ENCODE measurements at places on chromosomes 2 and 18.

GRCh38 chr2:151193576-151193975 is 68.1 kb downstream of the RBM43 start:
- DNase-seq: no peak

DNA sequence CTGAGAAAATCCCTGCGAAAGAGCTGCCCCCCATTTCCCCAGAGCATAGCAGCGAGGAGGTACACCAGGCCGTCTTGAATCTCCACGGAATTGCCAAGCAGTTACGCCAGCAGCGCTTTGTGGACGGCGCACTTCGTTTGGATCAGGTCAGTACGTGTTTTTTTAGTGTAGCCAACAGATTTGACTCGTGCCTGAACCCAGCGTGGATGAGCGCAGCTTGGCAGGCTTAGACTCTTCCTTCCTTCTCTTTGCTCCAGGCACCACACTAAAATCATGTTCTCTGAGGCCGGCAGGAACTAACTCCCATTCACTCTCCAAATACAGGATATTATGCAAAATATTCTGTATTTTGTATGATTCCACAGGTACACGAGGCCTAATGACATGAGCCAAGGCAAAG is 115.3 kb upstream of the ALPP start:
- DNase-seq: no peak

DNA sequence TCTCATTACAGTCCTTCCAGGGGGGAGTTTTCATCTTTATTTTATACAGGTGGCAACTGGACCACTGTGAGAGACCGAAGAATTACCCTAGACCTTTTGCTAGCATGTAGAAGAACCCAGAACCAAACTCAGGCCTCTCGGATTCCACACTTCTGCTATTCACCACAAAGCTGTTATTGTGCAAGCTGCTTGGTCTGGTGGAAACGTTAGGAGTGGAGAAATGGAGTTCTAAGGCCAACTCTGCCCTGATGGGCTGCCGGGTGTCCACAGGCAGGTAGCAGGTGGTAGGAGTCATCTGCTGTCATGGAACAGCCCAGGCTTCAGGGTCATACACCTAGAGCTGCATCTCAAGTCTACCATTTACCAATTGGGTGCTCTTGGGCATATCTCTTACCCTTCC is 218.8 kb downstream of the BCL11A start:
- no peak for DNase-seq

DNA sequence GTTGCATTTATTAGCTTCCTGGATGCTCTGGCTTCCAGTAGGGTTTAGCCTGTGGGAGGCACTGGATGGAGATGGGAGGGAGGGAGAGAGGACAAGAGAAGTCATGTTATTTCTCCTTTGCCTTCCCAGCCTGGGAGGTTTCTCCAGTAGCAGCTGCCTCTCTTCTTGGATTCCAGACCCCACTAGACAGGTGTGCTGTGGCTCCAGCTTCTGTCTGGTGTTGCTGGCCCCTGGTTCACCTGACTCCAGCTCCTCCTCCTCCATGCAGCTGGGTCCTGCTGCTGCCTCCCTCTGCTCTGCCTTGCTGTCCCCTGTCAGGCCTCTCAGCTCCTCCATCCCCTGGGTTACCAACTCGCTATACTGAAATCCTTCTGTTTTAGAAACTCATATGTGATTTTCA is 188.9 kb upstream of the TNP1 start:
- DNase-seq: no peak

DNA sequence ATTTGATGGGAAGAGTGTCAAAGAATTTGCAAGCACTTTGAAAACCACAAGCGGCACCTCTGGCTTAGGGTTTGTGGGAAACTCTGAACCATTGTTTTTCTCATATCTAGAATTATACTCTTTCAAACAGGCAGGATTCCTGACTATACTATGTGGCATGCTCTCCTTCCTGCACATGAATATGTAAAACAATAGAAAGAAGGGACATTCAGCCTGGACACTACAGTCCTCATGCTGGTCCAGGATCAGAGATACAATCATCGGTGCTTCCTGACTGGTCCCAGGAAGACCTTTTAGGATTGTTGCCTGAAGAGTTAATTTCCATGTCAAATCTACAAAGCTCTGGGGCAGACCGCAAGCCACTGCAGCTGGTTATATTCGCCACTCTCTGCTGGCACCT is 55.7 kb upstream of the RASGRP3 start:
- no peak for DNase-seq

DNA sequence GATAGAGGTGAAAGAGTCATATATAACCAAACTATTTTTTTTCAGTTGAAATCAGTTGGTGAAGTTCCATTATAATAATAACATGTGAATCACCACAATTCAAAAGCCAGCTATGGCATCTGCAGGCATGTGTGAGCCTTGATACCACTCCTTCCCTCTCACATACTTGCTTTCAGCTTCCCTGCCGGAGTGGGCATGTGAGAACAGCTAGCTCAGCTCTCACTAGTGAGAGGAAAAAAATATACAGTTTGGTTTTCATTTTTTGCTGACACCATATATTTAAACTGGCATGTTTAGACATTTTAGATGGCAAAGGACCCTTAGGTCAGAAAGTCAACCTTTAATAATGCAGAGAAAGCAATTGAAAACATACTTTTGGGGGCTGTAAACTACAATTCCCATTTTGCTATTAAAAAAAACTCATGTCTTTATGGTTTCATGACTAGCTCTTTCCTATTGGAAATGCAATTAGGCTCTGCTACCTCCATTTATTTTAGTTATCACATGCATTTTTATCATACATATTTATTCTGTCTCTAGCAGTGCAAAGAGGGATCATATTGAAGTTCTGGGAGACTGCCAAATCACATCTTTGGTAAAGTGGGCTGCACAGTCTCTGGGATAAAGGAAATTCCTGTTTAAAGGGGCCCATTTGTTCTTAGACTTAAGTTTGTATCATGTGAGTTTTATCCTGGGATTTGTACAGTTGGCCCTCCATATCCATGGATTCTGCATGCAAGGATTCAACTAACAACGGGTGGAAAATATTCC is 33.2 kb upstream of the SLC40A1 start:
- DNase-seq: no peak

- no peak for DNase-seq
Measured at GRCh38 chr2:78941751-78942150, 83.8 kb upstream of the REG3G start.

GRCh38 chr2:24644032-24644431 is 149.2 kb downstream of the PTRHD1 start:
- no peak for DNase-seq

GRCh38 chr2:33042819-33043218 is 96.1 kb downstream of the LTBP1 start:
- no peak for DNase-seq

- no peak for DNase-seq
Measured at GRCh38 chr2:98815795-98816194, 84.9 kb upstream of the MGAT4A start.

DNA sequence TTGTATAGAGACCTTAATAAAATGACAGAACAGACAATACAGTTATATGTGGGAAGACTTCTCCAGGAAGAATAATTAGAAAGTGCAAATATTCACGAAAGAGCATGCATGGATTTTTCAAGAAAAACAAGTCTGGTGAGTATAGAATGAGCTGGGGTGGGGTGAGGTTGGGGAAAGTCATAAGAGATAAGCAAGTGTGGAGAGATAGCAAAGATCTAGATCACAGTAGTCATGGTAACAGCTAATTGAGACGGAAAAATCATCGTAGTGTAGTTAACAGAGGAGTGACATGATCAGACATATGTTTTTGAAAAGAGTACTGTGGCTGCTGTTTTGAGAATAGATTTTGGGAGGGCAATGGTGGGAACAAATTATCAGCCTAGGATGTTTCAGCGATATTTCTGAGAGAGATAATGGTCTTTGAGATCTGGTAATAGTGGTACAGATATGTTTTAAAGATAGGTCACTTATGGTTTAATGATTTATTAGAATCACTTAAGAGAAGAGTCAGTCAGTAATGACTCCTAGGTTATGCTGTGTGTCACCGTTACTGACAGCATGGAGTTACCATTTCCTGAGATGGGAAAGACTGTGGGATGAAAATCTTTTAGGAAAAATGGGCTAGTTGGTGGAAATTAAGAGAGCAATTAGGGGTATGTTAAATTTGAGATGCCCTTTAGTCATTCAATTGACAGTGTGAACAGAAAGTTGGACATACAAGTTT is 248.5 kb upstream of the SLC8A1 start:
- DNase-seq: no peak

- DNase-seq: peak; percentile 47
Measured at GRCh38 chr2:86368161-86368824, 30.9 kb upstream of the REEP1 start.

GRCh38 chr2:65536596-65536995 is 104.2 kb upstream of the SPRED2 start:
- no peak for DNase-seq

GRCh38 chr2:67904566-67904965 is 158.2 kb downstream of the C1D start:
- no peak for DNase-seq

DNA sequence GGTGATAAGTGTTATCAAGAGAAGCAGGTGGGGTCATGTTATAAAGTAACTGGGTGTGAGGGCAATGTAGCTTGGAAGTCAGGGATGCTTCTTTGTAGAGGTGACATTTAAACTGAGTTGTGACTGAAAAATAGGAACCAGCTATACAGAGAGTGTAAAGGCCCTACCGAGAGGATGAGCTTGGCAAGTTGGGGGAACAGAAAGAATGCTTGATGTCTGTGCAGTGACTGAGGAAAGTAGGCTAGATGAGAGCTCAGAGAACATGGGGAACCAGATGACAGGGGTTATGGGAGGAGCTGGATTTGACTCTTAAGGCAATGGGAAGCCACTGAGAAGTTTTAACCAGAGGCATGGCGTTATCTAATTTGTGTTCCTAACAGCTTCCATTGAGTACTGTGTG is 115.3 kb downstream of the DOCK10 start:
- DNase-seq: no peak

- DNase-seq: no peak
Measured at GRCh38 chr2:198191651-198192050, 387.3 kb downstream of the PLCL1 start.

DNA sequence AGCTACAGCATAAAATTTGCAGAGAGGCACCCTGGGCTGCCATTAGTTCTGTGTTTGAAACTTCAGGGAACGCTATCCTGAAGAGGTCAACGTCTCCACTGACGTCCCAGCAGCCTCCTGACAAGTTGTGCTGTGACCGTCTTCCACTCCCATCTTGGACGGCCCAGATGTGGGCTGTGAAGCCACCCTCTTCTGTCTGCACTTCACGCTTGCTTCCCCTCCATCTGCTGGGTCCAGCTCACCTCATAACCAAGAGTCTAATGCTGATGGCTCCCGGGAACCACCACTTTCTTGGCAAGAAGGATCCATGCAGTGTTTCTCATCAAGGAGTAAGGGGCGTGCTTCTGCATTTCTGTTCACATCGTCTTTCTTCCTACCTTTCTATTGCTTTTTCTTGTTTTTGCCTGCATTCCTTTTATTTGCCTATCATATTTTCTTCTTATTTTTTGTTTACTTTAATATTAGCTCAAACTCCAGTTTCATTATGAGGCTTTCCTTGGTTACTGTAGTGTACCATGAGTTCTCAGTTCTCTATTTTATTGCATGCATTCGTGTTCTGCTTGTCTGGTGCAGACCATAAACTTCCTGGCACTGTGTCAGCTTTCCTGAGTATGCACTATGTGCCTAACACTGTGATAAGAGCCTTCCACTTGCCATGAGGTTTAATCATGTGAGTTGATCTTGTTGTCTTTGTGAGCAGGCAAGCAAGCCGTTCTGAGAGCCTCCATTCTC is 631.8 kb upstream of the RAB6C start:
- no peak for DNase-seq

GRCh38 chr2:222939979-222940378 is 79.1 kb downstream of the ACSL3 start:
- no peak for DNase-seq

DNA sequence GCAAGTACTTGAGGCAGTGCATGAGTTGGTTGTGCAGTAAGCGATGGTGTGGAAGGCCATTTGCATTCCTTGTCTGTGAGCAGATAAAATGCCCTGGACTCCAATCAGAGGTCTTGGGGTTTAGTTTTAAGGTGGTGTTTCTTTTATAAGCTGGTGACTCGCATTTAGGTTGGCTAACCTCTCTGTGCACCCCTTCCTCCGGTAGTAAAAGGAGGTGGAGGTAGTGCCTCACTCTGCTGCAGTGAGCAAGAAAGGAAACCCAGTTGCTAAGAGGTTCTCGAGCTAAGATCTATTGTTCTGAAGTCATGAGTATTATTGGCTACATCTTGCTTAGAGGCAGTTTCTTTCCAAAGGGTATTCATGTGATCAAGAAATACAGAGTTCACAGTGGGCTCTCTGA is 74.3 kb upstream of the EML6 start:
- no peak for DNase-seq

- no peak for DNase-seq
Measured at GRCh38 chr2:65800998-65801397, 368.6 kb upstream of the SPRED2 start.

DNA sequence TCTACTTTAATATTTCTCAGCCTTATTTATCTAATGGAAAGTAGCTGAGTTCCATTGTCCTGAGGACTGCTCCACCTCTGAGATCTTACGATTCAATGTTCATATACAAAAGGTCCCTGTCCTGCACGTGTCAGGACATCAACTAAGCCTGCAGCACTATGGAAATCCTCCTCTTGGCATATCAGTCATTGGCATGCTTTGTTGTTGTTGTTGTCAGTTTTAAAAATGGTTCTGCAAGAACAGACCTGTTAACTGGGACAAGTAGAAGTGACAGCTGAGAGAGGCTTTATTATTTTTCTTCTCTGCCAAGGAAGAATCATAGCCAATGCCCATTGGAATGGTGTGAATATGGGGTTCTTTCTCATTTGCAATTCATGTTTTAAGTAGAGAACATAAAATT is 450.1 kb upstream of the PKDCC start:
- DNase-seq: no peak

- DNase-seq: no peak
Measured at GRCh38 chr2:215521031-215521430, 85.2 kb upstream of the FN1 start.

DNA sequence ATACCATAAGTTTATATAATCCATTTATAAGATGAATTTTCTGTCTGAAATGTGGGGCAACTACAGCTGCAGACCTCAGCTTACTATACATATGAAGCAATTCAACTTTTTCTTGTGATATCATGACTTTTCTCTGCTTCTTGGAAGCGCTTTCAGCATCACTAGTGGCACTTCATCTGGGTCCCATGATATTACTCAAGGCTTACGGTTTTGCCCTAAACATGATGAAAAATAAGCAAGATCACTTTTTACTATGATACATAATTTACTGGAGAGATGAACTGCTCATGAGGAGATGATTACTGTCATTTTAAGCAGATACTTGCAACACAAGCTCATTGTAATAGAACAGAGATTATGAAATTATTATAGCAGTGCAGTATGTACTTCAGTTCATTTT is 258.0 kb upstream of the ZSWIM2 start:
- no peak for DNase-seq

DNA sequence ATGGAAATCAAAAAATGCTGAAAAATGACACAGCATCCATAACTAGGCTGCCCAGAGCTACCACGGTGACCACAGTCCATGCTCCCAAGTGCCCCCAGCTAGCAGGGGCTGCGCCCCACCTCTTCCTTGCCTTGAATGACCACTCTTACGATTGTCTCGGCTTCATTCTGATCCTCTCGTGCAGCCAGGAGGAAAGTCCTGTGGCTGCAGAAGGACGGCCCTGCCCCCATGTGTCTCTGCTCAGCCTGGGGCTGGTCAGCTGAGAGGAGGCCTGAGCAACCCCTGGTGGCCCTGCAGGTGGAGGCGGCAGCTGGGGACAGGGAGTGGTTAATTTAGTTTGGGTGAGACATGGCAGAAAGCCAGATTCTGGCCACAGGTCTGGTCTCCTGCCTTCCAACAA is 54.3 kb downstream of the KCNF1 start:
- no peak for DNase-seq

GRCh38 chr2:208112969-208113368 is 11.4 kb downstream of the CRYGD start:
- DNase-seq: no peak

GRCh38 chr2:88810017-88810416 is 118.5 kb downstream of the RPIA start:
- no peak for DNase-seq

All from neural crest cell (in vitro differentiated cells).